ENCODE measurements at places on chromosomes 3 and 15. TPM values are rescaled to one million over a fixed set of nuclear protein-coding genes. Genes with fewer than 3 reads are reported as not detected.

The GOLGA8O gene
- 0.37 TPM for total RNA-seq

The SPESP1 gene
- total RNA-seq, result not detected

The PLA1A gene
- 0.56 TPM for total RNA-seq

The ZPLD1 gene
- total RNA-seq, result not detected

The CORO2B gene
- 3.0 TPM for total RNA-seq

The CNTN3 gene
- total RNA-seq, result not detected
